ENCODE measurements at places on chromosomes 3 and 15.
A peak's percentile ranks its signal among the peaks of the same experiment; 100 is the strongest.

GRCh38 chr15:63601026-63601703 is 4.0 kb downstream of the FBXL22 start:
- peak; percentile 72 for DNase-seq

- no peak for DNase-seq
Observed at GRCh38 chr3:194300936-194301335, 50.2 kb downstream of the CPN2 start.

DNA sequence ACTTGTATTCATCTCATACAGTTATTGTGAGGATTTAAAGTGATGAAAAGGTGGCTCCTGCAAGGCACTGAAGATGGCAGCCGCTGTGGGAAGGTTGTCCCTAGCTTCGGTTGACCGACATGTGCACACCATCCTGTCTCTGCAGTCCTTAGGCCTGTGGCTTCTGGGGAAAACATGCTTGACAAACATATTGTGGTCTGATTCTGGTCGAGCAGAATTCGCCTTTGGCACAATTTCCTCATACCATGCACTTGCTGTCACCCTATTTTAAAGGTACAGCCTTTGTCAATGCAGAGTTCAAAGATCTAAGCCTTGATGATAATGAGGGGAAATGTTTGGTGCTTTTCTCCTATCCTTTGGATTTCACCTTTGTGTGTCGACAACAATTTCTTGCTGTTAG is 50.9 kb downstream of the PRICKLE2 start:
- no peak for DNase-seq

DNA sequence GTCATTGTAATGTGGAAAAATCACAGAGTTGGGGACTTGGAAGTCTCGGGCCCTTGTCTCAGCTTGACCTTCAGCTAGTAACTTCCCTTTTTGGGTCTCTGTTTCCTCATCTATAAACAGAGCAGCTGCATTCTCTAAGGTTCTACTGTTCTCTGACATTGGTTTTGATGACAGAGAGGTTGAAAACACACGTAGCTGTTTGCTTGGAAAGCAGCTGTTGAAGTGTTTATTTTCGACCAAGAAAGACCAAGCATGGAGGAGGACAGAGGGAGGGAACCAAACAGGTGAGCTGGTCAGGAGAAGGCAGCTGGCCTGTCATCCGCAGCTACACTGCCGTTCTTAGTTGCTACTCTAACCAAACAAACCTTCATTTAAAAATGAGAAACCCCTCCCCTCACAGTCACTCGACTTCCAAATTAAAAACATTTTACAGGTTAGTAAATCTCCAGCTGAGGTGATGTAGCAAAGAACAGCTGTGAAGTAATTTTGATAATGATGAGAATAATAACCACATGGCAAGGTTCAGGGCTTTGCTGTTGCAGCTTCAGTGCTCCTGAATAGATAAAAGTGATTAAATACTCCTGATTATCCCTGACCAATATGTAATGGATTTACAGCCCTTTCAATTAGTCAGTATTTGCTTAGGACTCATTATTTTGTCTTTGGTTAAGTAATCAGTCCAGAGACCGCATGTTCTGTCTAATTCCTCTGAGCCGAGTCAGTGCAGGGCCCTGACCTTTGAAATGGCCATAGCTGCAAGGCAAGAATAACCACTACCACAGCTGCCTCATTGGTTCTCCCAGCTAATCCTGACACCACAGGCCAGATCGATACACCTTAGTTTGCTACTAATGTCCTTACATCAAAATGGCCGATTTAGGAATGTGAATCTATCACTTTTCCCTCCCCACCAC is 65.3 kb downstream of the MEIS2 start:
- DNase-seq = no peak

DNA sequence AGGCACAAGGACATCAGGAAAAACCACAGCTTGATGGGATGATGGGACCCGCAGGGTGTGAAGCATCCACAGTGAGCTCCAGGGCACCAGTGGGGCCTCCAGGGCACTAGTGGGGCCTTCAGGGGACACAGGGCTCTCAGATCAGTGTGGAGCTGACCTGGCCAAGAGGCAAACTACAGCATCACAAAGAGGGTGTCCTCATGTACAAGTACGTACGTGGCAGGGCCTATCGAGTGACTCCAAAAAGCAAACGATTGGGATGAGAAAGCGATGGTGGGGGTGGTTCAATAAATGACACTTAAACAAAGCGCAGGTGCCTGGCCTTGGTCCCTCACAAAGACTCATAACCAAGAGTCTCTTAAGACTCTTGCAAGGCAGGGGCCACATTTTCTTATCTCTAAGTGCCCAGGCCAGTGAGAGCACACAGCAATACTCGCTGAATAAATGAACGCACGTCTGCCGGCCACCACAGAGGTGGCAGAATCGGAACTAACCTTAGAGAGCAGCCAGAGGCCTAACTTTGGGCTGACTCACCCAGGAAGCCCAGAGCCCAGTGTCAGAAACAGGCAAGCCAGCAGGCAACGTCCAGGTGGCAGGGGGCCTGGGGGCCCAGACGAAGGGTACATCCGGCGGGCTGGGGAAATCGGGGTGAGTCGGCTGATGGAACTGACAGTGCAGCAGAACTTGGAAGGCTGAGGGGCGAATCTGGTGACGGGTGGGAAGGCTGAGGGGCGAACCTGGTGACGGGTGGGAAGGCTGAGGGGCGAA is 8.7 kb downstream of the PCSK6 start:
- DNase-seq = no peak
